Stimulated activated CD8-positive, alpha-beta memory T cell treated with anti-CD3 and anti-CD28 coated beads, Interleukin-2, amount 100 ng/mL, for 1 hour (primary cell): ENCODE measurements at places on chromosomes 1 and 21.

DNA sequence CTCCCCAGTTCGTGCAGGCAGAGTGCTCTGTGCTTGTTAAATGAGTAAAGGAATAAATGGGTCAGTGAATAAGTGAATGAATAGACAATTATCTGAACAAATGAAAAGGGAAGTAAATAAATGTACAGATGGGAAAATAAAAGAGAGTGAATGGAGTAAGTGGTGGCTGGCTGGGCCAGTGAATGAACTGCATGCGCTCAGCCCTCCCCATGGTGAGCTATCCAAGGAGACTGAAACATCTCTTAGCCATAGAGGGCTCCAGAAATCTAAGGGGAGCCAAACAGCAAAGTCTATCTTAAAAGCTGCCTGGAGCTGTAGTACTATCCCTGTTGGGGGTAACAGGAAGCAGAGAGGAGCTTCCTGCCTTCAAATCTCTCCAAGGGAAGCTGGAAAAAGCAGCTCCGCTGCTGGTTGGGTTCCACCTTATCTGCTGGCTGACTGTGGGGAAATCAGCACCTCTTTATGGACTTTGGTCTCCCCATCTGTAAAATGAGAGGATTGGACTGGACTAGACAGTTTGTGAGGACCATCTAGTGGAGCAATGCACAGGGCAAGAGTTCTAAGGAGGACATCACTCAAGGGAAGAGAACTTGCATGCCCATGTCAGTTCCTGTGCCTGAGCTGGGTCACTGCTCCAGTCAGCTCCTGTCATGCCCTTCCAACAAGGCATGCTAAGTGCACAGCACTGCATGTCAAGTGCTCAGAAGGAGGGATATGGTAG lies 77.9 kb downstream of the TRABD2B start:
- no peak for DNase-seq

DNA sequence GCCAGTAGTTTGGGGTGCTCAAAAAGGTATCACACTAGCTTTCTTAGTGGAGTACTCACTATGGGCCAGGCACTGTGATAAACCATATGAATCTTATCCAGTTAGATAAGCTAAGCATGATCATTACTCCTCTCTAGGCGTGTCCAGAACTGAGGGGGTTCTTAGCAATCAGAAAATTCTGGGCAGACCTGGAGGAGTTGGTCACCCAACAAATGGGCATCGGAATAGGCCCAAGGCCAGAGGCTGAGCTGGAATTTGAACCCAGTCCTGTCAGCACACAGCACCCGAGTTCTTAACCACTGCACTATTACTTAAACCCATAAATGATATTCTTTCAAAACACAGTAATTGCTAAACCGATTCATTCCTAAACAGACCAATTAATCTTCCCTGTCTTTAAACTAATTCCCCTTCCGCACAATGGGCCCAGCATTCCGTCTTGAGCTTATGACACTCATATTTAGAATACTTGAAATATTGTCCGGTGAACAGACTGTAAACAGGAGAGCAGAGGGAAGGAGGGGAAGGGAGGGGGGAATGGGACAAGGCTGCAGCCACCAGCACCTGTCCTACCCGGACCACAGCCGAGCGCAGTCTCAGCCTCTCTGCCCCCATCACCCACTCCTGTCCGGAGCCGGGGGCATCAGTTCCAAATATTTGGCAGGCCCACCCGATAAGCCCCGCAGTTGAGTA lies 113.0 kb upstream of the GADD45A start:
- DNase-seq: no peak

DNA sequence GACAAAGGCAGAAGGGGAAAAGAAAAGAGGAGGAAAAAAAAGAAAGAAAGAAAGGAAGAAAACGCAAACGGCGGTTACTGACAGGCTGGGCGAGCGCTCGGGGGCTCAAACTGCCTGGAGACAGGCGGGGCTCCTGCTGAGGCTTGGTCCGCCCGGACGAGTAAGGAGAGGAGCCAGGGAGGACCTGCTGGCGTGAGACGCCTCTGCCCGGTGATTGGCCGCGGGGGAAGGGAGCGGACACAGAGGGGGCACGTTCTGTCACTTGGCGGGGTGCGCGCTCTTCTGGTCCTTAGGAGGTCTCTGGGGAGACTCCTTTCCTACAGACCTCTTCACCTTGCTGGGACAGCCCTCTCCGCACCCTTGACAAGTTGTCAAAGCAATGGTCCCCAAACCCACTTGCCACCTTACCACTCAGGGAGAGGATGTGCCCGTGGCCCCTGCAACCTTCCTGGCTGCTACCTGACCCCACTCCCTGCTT lies 791 bp upstream of the PIK3R3 start:
- no peak for DNase-seq

DNA sequence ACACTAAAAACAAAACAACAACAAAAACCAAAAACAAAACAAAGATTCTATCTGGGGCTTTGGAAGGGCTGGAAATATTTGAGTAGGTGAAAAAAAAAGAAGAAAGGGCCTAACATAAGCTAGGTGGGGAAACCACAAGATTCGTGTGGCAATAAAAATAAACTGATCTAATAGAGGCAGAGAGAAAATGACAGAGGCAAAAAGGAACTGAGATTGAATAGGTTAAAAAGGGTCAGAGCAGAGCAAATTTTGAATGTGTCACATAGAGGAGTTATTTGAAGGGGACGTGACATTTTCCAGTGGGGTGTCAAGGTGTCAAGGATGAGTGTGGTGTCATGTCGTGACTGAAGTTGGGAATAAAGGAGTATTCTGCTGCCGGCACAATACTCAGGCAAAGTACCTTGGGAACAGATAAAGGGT lies 65.2 kb upstream of the RALGPS2 start:
- no peak for DNase-seq

GRCh38 chr1:74693473-74693872 lies 19.9 kb upstream of the ERICH3 start:
- no peak for DNase-seq

DNA sequence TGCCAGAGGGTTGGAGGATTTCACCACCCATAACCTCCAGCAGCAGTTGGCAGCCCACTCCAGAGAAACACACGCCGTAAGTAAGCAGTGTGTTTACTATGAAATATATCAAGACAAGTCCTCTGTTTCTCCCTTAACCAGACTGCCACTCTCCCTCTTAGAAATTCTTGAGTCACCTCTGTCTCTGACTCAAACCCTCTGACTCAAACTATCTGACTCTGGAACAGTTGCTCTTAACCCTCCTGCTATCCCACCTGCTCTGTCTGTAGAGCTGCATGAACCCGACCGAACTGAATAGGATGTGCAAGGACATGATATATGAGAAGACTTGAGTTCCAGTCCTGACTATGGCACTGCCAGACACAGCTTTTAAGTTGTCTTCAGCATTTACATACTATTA lies 14.1 kb downstream of the INPP5B start:
- no peak for DNase-seq

GRCh38 chr1:29991025-29991424 lies 732.4 kb downstream of the MATN1 start:
- DNase-seq: no peak

DNA sequence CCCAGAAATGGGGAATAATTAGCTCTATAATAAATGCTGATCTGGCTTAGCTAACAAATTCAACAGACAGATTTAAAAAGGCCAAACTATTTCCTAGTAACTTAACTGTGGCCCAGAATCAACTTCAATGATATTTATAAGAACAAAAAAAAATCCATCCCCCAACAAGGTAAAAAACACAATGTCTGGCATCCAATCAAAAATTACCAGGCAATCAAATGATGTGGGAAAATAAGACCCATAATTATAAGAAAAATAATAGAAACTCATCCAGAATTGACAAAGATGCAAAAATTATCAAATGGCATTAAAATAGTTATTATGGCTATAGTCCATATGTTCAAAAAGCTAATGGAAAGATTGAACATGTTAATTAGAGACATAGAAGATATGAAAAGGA lies 42.4 kb upstream of the CDC14A start:
- DNase-seq: no peak

DNA sequence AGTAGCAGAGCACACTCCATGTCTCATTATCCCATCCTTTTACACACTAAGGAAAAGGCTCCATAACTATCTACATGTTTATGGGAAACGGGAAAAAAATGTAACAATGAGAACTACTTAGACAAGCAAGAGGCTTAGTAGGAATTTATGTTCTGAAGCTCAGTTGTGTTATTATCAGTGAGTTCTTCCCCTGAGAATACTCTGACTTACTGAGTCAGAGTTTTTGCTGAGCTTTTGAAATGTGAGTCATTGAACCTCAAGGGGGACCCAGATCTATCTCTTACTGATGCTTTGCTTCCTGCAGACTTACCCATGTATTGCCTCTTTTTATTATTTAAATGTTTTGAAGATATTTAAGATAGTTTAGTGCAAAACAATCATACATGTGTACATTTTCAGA lies 20.1 kb downstream of the CFHR5 start:
- DNase-seq: no peak

GRCh38 chr21:15671188-15671587 lies 58.6 kb upstream of the USP25 start:
- DNase-seq: no peak

GRCh38 chr1:206117151-206117948 lies at the start of gene AVPR1B:
AVPR1B (minus strand) TSS chr1:206117388; CDS start chr1:206116890, 498 bp downstream.
- no peak for DNase-seq

- no peak for DNase-seq
Measured at GRCh38 chr1:23555270-23555985, 3.9 kb downstream of the ID3 start.

DNA sequence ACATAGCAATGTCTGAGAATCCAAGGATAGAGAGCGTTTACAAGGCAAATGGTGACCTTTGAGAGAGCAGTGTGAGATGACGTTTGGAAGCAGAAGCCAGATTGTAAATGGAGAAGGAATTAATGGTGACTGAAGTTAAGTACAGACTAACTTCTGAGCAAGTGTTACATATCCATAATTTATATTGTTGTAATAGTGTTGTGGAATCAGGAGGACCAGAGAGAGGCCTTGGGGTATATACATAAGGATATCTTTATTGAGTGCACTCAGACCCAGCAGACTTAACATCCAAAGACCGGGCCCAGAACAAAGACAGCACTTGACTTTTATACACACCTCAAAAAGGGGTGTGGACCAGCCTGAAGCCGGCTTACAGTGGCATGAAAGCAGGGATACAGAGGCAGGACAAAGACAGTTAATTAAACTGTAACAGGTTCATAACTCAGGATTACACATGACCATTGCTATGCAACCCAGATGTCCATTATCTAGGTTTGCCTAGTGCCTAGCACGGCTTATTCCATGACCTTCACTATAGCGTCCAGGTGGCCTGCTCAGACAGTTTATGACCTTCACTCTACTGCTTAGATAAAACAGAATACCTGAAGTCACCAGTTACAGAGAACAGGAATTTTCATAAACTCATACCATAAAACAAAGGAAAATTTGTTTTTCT lies 2.7 kb upstream of the MGST3 start:
- no peak for DNase-seq

GRCh38 chr21:38897532-38898421 lies 92.0 kb downstream of the ETS2 start:
- no peak for DNase-seq

- no peak for DNase-seq
Measured at GRCh38 chr1:109775398-109775797, 11.7 kb upstream of the EPS8L3 start.

- no peak for DNase-seq
Measured at GRCh38 chr1:4851385-4852065, 197.1 kb downstream of the AJAP1 start.
